ENCODE measurements at places on chromosomes 7 and 10. TPM values are rescaled to one million over a fixed set of nuclear protein-coding genes. Genes with fewer than 3 reads are reported as not detected.

GRCh38 chr7:68601826-68602225 lies 996.4 kb upstream of the AUTS2 start:
- no peak for DNase-seq

GRCh38 chr10:6175329-6176055 lies 27.2 kb upstream of the PFKFB3 start:
- no peak for DNase-seq

DNA sequence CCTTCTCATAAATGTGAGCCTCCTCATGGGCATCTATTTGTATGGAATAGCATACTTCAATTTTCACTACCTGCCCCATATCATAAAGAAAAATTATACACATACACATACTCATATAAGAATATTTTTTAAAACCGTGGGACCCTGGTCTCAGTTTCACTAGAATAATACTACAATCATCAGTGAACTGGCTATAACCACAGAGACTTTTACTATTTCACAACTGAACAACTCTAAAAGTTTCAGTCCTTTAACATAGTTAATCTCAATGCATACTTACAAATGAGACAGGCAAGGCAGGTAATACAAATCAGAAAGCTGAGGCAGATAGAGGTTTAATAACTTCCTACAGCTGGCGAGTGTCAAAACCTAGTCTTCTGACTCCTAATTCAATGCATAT lies 83.1 kb downstream of the LRRN3 start:
- DNase-seq: no peak

TBL2 gene
- 57.1 TPM for total RNA-seq

GRCh38 chr7:81284576-81284975 lies 365.7 kb upstream of the SEMA3C start:
- no peak for DNase-seq

- DNase-seq: no peak
These were observed 501.6 kb upstream of the MKI67 start for GRCh38 chr10:128627811-128628210.

- no peak for DNase-seq
These were observed 21.0 kb upstream of the ASB15 start for GRCh38 chr7:123580406-123581161.
